ENCODE measurements at places on chromosomes 2 and 18.

- no peak for DNase-seq
These were observed 319.0 kb upstream of the CXCR4 start for GRCh38 chr2:136436936-136437335.

- no peak for DNase-seq
These were observed 5.8 kb downstream of the CUL3 start for GRCh38 chr2:224579411-224579810.

GRCh38 chr2:152200565-152201465 is 25.3 kb upstream of the STAM2 start:
- peak; percentile 99 for DNase-seq

DNA sequence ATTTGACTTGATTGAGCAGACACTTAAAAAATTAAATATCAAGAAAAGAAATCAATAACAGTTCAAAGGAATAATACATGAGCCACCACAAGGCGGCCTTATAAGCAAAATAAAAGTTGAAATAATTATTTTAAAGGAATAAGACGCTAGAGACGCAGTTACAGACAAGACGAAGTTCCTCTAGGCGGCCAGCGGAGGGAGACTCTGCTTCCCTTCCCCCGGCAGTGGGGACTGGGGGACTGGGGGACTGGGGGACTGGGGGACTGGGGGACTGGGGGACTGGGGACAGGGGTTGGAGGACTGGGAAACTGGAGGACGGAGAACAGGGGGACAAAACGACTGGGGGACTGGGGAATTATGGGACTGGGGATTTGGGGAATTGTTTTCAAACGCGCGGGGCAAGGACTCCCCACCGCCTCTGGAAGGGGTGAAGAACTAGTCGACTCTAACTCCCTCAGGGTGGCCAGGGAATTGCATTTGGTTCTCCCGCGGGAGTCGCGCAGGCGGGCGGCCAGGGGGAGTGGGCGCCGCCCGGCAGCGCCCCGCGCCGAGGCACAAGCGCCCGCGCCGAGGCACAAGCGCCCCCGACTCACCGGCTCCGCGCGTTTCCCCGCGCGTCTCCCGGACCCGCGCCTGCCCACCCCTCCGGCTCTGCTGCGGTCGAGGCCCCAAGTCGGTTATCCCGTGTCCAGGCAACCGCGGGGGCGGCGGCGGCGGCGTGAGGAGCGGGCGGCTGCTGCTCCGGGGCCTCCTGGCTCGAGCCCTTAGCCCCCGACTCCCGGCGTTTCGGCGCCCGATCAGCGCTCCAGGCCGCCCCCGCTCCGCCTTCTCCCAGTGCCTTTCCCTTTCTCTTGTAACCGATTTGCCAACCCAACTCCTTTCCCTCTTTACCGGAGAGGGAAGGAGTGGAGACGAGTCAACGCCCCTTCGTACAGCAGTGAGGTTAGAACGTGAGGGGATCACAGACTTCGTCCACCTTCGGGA is at the start of gene CCDC178:
TSS of gene CCDC178 (minus strand) at position 662 of the 984 bp plus-strand sequence. CDS start 28,633 bp downstream, outside the sequence.
- DNase-seq, result no peak

GRCh38 chr2:7083580-7084509 is 166.6 kb downstream of the RNF144A start:
- DNase-seq, result peak; percentile 38

DNA sequence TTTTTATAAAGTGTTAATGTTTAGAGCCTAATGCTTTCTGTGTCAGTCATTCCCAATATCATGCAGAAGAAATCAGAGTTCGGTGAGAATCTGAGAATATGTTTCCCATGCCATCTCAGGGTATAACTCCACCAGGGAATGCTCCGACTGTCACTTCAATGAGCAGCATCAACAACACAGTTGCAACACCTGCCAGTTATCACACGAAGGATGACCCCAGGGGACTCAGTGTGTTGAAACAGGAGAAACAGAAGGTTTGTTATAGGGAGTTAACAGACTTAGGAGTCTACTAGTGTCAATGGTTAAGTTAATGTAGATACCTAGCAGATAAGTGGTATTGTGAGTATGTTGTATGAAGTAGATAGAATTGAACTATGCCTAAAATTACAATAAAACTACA is 31.0 kb downstream of the VAPA start:
- DNase-seq, result no peak

DNA sequence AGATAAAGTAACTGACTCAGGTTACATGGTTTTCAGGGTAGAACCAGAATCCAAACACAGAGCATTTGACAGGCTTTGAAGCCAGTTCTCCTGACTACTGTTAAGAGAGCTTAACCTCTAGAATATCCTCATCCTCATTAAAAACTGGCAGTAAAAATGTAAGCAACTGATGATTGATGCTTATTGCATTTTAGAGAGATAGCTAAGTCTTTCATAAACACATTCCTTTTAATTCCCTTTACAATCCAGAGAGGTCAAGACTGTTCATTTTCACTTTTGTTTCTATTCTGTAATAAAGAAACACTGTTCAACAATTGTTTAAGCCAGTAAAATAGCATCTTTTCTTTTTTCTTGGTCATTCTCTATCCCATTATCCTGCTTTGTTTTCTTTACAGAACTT is 53.9 kb upstream of the RAB27B start:
- peak; percentile 59 for DNase-seq

DNA sequence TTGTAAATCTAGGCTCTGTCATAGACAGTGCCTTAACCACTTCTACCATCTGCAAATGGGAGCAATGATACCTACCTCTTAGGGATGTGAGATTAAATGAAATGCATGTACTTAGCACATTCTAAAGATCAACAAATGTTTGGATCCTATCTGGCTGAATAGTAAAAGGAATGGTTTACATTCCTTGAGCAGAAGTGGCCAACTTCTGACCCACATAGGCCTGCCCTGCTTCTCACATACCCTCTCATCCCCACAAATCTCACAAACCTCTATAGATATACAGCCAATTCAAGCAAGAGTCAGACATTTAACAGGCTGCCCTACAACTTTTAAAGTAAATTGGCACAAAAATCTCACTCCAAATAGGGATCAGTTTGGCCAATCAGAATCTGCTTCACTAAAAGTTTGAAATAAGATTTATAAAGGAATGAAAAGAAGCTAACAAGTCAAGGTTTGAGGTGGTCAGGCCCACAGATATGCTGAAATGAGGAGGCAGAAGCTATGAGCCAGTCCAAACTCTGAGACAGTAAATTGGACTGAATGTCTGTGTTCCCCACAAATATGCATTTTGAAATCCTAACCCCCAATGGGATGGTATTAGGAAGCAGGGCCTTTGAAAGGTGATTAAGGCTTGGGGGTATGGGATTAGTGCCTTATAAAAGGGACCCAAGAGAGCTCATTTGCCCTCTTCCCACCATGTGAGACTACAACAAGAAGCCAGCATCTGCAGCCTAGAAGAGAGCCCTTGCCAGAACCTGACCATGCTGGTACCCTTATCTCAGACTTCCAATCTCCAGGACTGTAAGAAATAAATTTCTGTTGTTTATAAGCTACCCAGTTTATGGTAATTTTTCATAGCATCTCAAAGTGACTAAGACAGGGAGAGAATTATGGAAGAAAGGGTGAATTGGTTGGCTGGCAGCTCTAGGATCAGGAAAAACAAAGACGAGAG is 227.8 kb upstream of the RBMS1 start:
- DNase-seq, result no peak

GRCh38 chr2:132730611-132731010 is 60.6 kb upstream of the LYPD1 start:
- DNase-seq, result no peak

DNA sequence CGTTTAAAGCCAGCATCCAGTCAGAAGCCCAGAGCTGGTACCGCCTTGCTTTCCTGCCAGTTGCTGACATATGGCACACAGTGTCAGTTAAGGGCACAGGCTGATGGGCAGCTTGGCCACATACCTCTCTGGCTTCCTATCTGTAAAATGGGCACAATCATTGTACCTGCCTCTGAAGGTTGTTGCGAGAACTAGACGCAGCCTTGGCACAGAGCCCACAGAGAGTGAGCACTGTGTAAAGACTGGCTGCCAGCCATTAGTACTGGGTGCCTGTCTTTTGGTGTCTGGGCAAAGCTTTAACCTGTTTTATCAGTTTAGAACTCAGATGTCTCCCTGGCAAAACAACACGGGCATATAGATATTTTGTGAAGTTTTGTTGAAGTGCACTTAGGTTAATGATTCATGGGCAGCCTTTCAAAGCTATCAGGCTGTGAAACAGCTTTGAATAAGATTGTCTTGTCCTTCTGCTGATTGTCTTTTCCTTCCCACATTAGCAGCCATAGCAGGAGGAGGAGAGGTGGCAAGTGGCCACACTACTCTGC is 269.5 kb downstream of the NEDD4L start:
- DNase-seq, result no peak

GRCh38 chr18:37448946-37449345 is 116.7 kb downstream of the CELF4 start:
- DNase-seq, result no peak

- DNase-seq, result no peak
These were observed 31.3 kb upstream of the TOGARAM2 start for GRCh38 chr2:28949617-28950305.

- peak; percentile 52 for DNase-seq
These were observed 41.0 kb downstream of the PTPRM start for GRCh38 chr18:7608174-7608550.

GRCh38 chr18:51051105-51051712 is 21.2 kb downstream of the SMAD4 start:
- peak; percentile 54 for DNase-seq

- DNase-seq, result no peak
These were observed 626.6 kb upstream of the GYPC start for GRCh38 chr2:126029316-126029715.

GRCh38 chr2:146412625-146413024 is 1432.2 kb upstream of the ACVR2A start:
- DNase-seq, result no peak

GRCh38 chr2:10985260-10985659 is 73.5 kb downstream of the KCNF1 start:
- no peak for DNase-seq

DNA sequence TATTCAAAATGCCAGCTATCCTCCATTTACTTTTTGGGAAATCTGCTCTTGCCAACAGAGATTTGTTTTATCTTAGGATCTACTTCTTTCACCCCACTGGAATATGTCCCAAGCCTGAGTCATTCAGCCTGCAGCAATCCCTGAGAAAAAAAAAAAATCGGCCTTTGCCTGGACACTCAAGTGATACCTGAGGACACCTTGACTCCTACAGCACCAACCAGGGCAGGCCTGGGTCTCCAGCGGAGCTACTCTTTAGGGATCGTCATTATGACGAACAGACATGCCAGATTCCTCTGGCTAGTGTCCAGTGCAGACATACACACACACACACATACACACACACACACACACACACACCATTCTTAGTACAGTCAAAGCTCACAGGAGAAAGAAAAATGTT is 2.2 kb upstream of the UGT1A6 start:
- no peak for DNase-seq

- DNase-seq, result no peak
These were observed 20.5 kb downstream of the PDIA6 start for GRCh38 chr2:10792001-10792634.

- DNase-seq, result no peak
These were observed 2.2 kb downstream of the SETBP1 start for GRCh38 chr18:44682871-44683221.

DNA sequence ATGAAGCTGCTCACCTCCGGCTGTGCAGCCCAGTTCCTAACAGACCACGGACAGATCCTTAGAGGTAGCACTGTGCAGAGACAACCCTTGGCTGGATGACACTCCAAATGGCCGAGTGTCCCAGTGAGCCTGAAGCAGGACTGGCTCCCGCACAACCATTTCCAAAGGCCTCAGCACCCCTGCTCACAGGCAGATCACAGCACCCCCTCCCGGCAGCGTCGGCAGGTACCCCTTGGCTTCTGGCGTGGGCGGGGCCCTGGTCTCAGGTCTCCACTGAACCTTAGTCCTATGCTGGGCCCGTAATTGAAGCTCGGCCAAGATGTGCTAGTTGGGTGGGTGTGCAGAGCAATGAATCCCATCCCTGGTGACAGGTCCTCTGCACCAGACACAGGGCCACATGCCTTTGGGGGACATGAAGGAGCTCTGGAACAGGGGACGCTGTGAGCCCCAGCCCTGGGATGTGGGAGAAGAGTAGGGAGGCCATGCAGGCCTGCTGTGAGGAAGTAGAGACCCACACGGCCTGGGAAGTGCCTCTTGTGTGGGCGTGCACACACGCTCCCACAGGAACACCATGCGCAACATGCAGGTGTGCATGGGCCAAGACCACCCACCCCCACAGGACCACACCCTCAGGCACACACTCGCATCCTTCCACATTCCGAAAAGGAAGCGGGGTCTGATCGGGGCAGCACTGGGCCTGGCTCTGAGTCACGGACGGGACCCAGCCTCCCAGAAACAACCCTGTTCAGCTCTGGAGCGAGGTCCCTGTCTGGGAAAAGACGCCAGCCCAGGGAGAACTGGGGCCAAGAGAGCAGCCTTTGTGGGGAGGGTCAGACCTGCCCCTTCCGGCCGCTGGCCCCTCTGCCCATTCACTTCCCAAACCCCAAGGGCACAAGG is 2.8 kb downstream of the DUSP2 start:
- DNase-seq, result no peak
